Activated effector memory CD4-positive, alpha-beta T cell treated with Interleukin-2 at 50 U/mL for 16 hours (primary cell): ENCODE measurements at places on chromosomes 4 and X.

DNA sequence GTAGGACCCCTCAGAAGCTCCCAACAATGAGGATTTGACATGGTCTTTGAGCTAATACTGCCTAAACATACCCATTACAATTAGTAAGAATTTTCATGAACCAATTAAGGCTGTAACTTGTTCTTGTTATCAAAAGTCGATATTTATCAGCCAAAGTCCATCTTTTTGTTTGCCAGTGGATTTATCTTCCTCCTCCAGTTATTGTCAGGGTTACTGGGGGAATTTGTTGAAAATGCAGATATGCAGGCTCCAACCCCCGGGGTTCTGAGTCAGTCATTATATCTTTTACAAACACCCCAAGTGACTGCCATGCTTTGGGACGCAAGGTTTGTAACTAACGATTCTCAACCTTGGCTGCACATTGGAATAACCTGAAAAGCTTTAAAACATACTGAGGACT is 338.8 kb upstream of the PPARGC1A start:
- DNase-seq = no peak

DNA sequence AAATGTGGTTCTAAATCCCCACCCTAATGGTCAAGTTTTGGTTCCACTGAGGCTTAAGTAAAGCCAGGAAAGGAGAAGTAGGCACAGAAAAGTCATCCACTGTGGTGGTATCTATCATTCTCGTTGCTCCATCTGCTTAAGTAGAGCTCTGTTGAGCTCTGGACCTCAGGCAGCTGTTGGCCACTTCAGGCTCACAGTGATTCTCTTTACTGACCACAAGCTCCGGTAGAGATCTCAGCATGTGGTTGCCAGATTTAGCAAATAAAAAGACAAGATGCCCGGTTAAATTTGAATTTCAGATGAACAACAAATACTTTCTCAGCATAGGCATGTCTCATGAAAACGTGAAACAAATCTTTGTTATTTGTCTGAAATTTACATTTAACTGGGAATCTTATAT is 132.3 kb upstream of the PTCHD1 start:
- DNase-seq = no peak

DNA sequence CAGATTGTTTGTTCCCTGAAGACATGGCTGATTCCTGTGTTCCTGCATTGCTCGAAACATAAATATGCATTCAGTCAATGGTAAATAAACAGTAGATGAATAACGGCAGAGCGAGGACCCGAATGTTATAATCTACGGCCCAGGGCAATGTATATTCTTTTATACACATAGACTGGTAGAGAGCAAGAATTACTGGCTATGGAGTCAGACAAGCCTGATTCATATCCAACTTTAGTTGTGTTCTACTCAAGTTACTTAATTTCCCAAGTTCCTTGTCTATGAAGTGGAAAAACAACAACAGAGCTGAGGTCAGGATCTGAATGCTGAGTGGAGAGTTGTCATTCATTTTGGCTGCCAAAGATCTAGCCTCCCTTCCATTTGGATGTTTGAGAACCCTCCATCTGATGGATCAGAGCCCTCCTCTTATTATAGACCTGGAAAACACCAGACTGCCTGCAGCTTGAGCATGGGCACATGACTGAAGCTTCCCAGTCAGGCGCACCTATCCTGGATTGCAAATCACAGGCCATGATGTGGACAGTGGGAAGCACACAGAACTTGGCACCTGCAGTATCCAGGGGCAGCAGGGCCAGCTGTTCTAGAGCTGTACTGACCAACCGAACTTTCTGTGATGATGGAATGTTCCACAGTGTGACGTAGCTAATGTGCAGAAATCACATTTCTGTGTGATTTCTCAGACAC is 80.1 kb downstream of the FAM184B start:
- DNase-seq = no peak

DNA sequence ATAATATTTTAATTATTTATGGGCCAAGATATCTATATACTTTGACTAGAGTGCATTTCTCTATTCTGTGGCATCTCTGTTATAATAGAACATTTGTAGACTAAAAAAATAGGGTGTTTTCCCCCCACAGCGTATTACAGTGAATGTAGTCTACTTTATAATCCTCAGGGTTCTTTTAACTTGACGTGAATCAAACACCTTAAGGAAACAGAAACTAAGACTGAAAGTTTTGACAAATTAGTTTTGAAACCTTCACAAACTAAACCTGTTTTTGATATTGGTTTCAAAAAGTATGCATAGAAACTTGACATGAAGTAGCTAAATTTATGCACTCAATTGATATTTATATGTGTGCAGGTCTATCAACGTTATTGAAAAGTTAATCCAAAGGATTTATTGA is 1963.1 kb upstream of the TENM3 start:
- DNase-seq = no peak

DNA sequence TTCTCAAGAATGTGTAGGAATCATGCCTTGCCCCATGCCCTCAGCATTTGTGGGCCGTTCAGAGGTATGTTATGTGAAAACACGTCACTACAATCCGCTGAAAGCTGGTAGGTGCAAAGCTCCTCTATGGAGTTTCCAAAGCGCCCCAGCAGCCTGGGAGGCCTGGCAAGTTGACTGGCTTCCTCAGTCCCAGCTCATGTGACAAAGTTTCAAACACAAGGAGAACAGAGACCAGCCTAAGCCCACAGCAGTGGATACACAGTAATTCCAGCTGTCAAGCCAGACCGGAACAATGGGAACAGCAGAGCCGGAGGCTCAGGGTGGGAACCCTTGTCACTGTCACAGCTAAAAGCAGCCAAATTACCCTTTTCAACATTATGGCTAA is 33.5 kb downstream of the NAT8L start:
- no peak for DNase-seq

GRCh38 chr4:169052594-169052945 is 42.5 kb upstream of the CBR4 start:
- DNase-seq = no peak

GRCh38 chr4:38068107-38068506 is 107.9 kb downstream of the PTTG2 start:
- DNase-seq = no peak

DNA sequence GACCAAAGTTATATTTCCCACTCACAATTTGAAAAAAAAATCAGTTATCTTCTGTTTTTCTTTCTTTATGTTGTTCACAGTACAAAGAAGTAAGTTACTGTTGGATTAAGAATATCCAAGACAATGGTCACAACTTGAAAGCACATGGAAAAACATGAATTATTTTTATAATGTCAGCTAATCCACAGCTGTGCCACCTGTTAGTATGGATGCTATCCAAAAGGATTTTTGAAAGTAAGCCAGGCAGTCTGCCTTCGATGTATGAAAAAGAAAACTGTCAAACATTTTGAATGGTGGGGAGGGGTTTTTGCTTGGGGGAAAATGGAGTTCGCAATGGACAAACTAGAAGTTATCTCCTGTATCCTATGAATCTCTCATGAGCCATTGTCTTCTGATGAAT is 6.2 kb downstream of the GPM6A start:
- DNase-seq = no peak

DNA sequence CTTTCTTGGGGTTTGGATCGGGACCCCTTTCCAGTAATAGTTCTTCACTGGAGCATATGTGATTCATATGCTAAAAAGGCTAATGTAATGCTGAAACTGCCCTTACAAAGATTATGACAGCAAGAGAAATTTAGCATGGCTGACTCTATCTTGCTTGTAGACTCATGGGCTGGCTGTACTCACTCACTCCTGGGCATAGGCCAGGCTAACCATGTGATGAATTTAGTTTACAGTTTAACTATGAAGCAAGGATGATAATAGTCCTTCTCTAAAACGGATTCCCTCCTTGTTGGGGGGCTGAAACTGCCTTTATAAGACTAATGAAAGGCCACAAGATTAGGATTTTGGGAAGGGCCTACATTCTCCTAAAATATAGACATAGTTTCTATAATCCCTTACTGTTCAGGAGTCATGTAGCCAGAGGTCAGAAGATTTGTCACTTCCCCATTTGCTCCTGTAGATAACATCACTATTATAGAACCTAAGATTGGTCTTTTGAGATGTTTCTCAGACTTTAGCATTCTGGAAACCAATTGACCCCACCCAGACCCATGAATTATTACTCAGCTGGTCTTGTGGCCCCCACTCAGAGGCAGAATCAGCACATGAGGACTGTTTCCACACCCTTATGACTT is 20.8 kb upstream of the CEP135 start:
- no peak for DNase-seq

GRCh38 chrX:1159548-1159947 is 52.9 kb downstream of the CRLF2 start:
- DNase-seq = no peak

DNA sequence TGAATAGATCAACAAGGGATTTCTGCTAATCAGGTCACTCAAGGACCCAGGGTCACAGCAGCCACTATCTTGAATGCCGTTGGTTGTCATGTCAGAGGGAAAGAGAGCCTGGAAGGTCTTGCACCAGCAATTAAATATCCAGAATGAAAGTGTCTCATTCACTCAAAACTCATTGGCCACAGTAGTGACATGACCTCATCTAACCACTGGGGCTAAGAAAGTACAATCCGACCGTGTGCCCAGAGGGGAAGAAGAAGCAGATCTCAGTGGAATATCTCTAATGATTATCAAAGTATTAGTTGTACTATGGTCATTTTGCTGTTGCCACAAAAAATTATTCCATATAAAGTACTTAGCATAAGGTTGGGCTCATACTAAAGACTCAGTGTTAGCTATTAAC is 210.0 kb downstream of the QDPR start:
- DNase-seq = no peak
